ENCODE measurements at places on chromosomes 13 and 19.

DNA sequence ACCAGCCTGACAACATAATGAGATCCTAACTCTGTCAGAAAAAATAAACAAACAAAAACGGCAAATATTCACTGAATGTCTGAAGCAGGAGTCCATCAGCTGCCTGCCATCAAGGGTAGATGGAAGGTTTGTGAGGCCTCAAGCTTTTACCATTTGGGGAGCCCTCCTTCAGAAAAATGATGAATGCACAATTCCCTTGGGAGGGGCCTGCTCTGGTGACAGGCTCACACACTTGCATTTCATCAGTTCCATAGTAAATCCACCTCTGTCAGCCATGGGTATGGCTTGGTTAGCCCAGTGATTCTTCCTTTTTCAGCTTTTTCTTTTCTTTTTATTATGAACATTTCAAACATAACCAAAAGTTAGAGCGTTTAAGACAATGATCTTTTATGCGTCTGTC lies 26.3 kb upstream of the KATNAL1 start:
- DNase-seq: no peak

- no peak for DNase-seq
Observed at GRCh38 chr13:100660761-100661160, 13.8 kb downstream of the TMTC4 start.

DNA sequence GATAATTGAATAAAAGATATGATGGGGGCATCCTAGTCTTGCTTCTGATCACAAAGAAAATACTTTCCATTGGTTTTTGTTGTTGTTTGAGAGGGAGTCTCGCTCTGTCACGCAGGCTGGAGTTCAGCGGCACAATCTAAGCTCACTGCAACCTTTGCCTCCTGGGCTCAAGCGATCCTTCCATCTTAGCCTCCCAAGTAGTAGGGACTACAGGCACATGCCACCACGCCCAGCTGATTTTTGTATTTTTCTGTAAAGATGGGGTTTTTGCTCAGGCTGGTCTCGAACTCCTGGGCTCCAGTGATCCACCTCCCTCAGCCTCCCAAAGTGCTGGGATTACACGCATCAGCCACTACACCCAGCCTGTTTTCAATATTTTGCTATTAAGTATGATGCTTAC lies 17.1 kb upstream of the PSMC4 start:
- DNase-seq: no peak

DNA sequence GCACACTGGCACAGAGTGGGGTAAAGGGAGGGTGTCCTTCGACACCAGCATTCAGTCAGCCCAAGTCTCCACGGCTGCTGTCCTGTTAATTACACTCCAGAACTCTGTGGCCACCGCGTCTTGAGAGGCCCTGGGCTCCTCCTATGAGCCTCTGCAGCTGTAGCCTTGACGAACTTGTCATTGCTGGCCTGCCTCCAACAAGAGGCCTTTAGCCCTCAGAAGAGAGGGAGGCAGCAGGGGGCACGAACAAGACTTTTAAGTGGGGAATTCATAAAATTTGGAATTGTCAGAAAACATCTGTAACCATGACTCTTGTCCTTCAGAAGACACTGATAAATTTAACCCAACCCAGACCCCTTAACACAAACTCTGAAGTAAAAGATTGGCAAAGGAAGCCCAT lies 241.9 kb downstream of the UQCRFS1 start:
- DNase-seq: no peak

DNA sequence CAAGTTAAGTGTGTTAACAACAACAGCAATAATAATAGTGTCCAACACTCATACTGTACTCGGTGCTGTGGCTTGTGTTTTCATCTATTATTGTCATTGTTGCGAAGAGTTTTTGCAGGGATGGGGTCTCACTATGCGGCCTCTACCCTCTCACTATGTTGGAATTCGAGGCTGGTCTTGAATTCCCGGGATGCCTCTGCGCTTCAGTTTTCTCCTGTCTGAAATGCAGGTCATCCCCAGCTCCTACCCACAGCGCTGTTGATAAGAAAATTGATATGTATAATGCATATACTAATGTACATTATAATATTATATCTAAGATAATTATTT lies 4.9 kb upstream of the SBK3 start:
- DNase-seq: no peak

DNA sequence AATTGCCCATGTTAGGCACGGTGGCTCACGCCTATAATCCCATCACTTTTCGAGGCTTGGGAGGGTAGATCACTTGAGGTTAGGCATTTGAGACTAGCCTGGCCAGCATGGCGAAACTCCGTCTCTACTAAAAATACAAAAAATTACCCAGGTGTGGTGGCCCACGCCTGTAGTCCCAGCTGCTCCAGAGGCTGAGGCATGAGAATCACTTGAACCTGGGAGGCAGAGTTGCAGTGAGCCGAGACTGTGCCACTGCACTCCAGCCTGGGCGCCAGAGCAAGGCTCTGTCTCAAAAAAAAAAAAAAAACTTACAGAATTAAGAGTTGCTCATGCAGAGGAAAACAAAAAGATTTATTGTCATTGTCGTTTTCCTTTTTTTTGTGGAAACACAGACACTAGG lies 3.4 kb upstream of the PSMC4 start:
- no peak for DNase-seq

GRCh38 chr13:45391926-45392325 lies 26.2 kb downstream of the SLC25A30 start:
- no peak for DNase-seq

DNA sequence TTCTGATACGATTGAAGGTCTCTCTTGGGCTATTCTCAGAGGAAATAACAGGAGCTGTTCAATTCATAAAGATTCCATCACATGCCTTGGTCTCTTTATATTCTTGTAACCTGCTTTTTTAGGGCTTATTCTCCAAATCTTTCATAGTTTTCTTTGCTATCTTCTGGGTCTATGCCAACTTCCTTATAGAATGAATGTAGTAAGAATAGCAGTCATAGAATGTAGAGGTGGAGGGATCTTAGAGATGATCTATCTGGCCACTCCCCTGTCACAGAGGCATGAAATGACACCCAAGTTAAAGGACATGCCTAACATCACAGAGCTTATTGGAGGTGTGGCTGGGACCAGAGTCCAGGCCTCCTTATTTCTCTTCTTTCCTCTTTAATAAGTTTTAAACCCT lies 13.2 kb downstream of the LCP1 start:
- no peak for DNase-seq

- no peak for DNase-seq
Observed at GRCh38 chr19:8245869-8246835, 37.0 kb downstream of the CERS4 start.

DNA sequence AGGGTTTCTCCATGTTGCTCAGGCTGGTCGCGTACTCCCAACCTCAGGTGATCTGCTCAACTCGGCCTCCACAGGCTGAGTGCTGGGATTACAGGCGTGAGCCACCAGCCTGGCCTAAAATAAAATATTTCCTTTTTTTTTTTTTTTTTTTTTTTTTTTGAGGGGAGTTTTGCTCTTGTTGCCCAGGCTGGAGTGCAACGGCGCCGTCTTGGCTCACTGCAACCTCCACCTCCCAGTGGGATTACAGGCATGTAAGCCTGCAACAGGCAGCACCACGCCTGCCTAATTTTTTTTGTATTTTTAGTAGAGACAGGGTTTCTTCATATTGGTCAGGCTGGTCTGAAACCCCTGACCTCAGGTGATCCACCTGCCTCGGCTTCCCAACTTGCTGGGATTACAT lies 4.9 kb downstream of the ZNF506 start:
- DNase-seq: no peak

DNA sequence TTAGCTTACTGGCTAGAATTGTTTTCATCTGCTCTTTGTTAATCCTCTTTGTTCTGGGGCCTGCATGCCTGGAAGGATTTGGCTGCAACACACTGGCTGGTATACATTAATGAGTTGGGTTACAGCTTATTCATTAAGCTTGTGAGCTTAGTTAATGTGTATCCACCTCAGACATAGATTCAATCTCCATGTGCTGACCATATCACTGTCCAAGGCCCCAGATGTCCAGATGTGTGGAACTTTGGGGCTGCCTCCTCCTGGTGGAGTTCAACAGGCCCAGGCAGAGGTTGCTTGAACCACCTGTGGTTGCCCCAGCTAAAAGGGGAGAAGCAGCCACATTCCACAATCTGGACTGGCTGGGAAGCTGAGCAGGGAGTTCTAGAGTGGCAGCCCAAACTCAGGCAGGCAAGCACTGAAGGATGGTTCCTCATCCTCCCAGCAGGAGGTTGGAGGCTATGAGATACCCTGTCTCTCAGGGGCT lies 5.4 kb downstream of the DIAPH3 start:
- no peak for DNase-seq

DNA sequence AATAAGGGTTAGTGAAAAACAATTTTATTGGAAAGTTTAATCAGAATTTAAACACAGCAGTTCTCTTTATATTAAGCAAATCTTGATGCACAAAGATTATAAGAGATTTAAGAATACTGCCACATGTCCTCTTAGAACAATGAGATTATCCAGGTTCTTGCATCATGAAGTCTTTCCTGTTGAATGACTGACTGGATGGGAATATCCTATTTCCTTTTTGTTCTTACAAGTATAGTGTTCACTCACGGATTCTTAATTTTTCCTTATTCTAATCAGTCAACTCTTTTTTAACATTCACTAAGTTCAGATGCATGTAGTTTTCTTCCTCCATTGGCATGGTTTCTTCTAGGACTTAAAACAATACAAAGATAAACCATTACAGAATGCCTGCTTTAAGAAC lies 10.1 kb downstream of the URI1 start:
- DNase-seq: no peak

DNA sequence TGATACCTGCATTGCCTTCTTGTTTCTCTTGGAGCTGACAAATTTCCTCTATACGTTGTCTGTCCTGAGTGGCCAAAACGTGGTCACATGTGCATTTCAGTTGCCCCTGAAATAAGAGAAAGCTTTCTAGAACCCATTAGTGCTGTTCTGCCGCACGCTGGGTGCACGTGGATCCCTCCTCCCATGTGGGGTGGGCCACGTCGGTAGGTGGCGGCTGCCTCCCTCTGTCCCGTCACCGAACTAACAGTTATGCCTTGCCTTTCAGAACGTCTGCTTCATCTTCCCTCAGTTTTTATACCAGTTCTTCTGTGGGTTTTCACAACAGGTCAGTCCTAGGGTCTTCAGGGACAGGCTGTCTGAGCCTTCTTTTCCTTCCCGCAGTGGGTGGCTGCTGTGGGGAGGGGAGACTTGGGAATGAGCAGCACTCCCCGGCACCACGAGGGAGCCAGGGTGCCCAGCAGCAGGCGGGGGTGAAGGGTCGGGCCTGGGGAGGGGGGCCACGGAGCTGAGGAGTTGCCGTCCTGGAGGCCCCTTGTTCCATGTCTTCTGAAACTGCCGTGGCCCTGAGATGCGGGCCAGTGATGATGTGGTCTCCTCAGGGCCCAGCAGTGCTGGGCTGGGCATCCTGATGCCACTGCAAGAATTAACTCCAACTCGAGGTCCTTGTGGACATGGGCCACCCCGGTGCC lies 109.7 kb upstream of the MCF2L start:
- no peak for DNase-seq

- peak; percentile 44 for DNase-seq
Observed at GRCh38 chr19:12723641-12724426, at the start of gene TNPO2. Gene TNPO2 (minus strand): TSS chr19:12723932. CDS start chr19:12720977, 2,955 bp downstream.

DNA sequence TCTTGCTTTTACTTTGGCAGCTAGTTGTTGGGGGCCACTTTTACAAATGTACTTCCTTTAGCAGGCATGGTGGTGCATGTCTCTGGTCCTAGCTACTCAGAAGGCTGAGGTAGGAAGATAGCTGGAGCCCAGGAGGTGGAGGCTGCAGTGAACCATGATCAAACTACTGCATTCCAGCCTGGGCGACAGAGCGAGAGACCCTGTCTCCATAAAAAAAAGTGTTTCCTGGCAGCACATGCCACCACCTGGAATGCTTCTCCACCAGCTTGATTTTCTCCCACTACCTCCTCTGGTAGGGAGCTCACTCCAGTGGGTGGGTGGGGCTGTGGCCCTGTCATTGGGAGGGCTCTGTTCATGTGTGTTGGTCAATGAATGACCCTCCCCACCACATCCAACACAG lies 12.5 kb downstream of the FZR1 start:
- no peak for DNase-seq

DNA sequence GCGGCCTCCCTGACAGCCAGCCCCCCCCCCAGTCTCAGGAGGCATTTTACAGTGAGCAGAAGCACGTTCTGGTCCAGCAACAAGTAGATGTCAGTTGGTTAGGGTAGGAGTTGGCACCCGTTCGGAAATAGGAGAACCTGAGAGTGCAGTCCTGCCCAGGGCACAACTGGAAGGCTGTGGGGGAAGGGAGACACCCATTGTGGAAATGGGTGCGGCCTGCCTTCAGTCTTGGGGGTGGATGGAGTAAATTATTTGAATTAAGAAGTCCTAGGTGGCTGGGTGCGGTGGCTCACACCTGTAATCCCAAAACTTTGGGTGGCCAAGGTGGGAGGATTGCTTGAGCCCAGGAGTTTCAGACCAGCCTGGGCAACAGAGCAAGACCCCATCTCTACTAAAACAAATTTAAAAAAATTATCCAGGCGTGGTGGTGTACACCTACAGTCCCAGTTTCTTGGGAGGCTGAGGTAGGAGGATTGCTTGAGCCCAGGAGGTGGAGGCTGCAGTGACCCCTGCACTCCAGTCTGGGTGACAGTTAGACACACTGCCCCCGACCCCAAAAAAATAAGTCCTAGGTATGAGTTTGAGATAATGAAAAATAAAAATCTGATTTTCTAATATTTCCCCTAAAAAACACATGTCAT lies 1.2 kb downstream of the CIRBP start:
- no peak for DNase-seq

DNA sequence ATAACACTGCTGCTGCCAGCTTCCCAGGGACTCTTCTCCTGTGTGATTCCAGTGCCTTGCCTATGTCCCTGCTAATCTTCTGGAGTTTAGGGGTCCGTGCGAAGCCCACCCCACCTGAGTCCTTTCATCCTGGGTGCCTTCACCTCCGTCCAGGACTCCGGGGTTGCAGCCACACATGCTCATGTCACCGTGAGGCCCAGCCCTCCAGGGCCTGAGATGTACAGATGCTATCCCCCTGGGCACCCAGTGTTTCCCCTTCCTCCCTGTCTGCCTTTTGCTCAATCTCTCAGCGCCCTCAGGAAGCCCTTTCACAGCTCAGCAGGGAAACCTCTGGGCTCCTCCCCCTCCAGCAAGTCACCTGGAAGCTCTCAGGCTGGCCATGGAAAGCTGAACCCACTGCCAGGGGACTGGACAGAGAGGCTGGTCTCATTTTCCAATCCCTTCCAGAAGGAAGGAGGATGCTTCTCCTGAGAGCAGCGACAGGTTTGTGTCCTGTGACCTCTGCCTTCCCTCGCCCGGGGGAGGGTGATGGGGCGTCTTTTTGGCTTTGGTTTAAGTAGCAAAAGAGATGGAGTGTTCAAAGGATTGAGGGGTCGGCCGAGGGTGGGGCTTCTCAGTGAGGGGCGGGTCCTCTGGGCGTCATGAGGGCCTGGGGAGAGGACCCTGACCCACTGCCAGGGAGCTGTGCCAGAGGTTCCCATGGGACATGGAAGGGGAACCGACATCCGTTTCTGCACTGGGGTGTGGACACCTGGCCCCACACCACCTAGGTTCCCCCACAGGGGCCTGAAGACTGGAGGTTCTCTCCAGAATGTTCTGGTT lies 30.8 kb upstream of the TFDP1 start:
- DNase-seq: no peak

DNA sequence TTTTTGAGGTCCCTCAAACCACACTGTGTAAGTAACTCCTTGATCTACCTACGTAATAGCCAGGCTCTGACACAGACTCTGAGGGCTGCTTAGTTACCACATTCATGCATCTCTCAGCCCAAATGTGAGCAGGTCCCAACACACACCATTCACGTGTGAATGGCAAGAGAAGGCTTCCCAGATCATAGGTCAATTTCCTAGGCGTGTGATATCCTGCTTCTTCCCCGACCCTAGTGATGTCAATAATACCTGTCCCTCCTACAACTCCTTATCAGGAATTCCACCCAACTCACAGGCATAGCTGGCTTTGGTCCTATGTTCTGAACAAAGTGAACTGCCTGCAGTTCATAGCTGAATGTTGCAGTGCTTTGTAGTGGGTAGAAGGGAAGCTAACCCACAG lies 334.5 kb downstream of the RFC3 start:
- no peak for DNase-seq

All from effector CD4-positive, alpha-beta T cell (primary cell).